A549 treated with RU486 at 1 μM for 4 hours (cell line): ENCODE measurements at places on chromosomes 5 and 9. TPM values are rescaled to one million over a fixed set of nuclear protein-coding genes. Genes with fewer than 3 reads are reported as not detected.

Gene NEUROG1
- total RNA-seq, result not detected in 5 replicates

Gene SHLD3
- 1.5 to 3.6 TPM (median 2.2 TPM) in 5 replicates for total RNA-seq

Gene SLC12A7
- 21.0 to 30.8 TPM (median 28.5 TPM) in 5 replicates for total RNA-seq

Gene C9orf43
- total RNA-seq, result 0.41 to 0.78 TPM (median 0.60 TPM) in 5 replicates

Gene TNC
- total RNA-seq, result 0.87 to 1.4 TPM (median 0.99 TPM) in 5 replicates

Gene SHISAL2B
- total RNA-seq, result not detected in 5 replicates

Gene CXCL14
- 0.07 to 0.14 TPM (median 0.07 TPM) in 3 of 5 replicates, not detected in the others for total RNA-seq

Gene SAXO1
- total RNA-seq, result not detected in 5 replicates

Gene CDKN2B
- not detected in 5 replicates for total RNA-seq

Gene CKMT2
- total RNA-seq, result not detected in 5 replicates

Gene PRUNE2
- 0.09 to 0.14 TPM (median 0.14 TPM) in 3 of 5 replicates, not detected in the others for total RNA-seq

Gene GCNT1
- 0.80 to 3.0 TPM (median 2.6 TPM) in 5 replicates for total RNA-seq

Gene PLAC8L1
- total RNA-seq, result 0.29 TPM in 1 of 5 replicates, not detected in the others

Gene C5orf46
- total RNA-seq, result not detected in 5 replicates

Gene RANBP17
- 2.0 to 3.2 TPM (median 2.6 TPM) in 5 replicates for total RNA-seq
